ENCODE measurements at places on chromosomes 1 and 21. TPM values are rescaled to one million over a fixed set of nuclear protein-coding genes. Genes with fewer than 3 reads are reported as not detected.

Gene NKAIN1
- 0.06 TPM for total RNA-seq

Gene REG4
- not detected for total RNA-seq

Gene TRPM2
- total RNA-seq: 0.76 TPM

Gene ABCG1
- total RNA-seq: 107 TPM

Gene VSIG8
- not detected for total RNA-seq

Gene OPTC
- not detected for total RNA-seq

Data from bladder microvascular endothelial cell (primary cell).